Neural crest cell (in vitro differentiated cells): ENCODE measurements at places on chromosomes 1 and 21.

- DNase-seq, result no peak
Observed at GRCh38 chr21:35204850-35205541, 155.9 kb upstream of the RUNX1 start.

DNA sequence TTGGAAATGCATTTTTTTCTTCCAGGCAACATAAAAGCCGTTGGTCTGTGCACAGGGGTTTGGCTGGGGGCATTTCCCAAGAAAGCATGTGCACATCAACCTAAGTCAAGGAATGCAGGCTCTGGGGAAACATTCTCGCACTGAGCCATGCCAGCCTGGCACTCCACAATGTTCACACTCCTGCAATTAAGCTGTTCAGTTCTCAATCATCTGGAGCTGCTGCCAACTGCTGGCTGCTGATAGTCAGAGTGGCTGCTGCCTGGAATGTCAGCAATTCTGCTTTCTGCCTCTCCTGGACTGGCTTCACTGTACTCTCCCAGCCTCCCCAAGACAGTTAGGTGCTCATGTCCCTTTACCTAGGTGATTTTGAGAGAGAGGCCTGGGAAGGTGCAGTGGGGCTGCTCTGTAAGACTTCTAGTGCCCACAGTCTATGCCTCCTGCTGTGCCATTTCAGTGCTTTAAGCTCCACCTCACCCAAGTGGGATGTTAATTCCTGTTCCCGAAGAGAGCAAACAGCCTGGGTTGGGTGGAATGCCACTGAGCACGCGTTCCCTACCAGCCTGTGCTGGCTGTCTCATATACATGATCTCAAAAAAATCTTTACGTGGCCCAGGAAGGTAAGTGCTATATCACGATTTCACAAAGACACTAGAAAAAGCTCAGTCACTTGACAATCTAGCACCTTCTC, 131.7 kb downstream of the BRINP2 start:
- DNase-seq, result no peak

DNA sequence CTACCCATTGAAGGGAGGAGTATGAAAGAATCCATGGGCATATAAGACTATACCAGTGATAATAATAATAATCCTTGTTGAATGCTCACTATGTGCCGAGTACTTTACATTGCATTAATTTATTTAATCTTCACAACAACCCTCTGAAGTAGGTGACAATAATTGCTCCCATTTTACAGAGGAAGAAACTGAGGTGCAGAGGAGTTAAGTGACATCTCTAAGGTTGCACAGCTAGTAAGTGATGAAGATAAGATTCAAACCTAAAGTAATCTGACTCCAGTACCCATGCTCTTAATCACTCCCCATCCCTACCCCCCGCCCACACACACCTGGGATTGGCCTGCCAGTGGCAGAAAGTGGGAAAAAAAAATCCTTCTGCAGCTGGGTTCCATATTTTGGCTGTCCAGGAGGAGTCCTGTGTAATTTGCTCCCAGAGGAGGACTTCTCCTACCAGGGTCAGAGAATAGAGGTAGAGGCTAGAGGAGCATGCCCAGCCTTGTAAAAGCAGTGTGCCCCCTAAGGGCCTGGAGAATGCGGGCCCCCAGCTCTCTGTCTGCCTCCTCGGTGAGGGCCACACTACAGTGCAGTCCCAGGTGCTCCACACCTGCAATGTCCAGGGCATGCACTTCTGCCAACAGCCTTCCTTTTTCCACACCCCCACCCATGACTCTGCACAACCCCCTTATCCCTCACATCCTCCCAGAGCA, 57.8 kb downstream of the TMEM53 start:
- no peak for DNase-seq

DNA sequence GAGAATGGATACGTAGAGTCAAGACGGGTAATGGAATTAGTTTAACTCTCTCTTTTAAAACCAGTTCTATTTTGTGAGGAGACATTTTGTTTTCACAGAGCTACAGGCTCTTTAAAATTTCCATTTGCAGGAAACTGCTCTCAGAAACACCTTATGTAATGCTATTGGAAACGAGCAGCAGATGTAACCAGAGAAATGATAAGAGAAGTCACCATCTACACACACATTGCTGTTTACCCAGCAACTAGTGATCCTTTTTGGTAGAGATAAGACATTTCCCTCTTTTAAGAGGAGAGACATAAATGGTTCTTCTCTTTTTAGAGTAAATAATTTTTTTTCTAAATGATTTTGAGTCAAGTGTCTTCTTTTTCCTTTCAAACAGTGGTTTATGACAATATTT, 80.6 kb downstream of the KCTD3 start:
- no peak for DNase-seq

DNA sequence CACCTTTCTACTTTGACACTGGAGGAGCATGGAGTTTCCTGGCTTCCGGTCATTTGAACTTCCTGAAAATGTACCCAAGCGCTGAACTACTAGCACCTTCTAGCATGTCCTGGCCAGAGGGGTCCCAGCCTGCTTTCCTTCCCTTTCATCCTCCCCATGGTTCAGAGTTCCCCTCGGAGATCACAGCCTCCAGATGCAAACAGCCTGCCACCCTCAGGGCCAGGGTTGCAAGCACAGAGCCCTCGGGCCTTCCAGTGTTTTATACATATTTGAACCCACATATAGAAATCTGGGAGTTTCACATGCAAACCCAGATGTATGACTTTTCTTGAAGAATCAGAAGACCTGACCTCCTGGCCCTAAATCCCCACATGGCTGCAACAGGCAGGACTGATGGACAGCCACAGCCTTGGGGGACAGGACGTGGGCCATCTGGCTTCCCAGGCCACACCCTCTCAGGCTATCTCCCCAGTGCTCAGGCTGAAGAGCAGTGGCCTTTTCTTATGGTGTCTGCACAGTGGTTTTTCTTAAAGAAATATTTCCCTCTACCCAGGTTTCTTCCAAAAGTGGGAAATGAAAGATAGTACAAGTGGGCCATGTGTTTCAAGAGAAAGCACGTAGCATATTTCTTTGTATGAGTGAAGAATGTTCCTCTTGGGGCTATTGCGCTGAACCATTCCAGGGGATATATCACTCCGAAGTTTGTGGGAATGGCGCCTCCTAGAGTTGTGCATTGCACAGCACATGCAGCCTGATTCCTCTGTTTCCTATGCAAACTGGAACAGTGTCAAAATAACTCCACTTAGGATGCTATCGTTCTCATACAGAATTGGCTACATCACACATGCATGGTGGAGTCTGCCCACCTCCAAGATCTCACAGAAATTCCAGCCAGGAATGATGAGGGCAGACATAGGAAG, 232.0 kb upstream of the VAMP3 start:
- DNase-seq, result no peak

- DNase-seq, result no peak
Observed at GRCh38 chr1:61839679-61840078, 97.4 kb downstream of the PATJ start.

DNA sequence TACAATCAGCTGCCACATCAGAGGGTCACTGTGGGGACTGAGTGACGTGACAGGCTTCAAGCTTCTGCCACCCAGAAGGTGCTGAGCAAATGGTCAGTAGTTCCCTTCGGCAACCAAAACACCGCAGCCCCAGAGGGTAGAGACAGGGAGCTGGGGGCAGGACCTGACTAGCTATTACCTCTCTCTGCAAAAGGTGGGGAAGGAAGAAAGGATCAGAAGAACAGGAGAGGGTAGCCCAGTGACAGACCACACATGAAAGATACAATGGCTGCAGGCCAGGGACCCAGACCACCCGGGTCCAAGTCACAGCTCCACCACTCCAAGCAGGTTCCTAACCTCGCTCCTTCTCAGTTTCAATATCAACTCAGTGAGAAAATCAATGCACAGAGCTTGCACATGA, 377.1 kb downstream of the NPHP4 start:
- no peak for DNase-seq

DNA sequence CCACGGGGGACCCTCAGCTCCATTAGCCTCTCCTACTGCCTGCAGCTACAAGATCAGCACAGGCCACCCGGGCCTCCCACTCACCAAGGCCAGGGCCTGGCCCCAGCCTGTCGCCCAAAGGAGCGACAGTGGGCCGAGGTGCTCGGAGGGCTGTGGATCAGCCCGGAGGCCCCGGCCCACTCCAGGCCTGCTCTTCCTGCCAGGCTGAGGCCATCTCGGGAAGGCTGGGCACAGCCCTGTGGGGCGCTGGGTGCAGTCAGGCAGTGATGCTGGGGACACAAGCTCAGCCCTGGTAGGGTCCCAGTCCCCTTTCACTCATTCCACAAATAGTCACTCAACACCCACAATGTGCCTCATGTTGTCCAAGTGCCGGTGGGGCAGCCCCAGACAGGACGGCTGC, 58.8 kb downstream of the CASZ1 start:
- DNase-seq, result no peak
